ENCODE measurements at places on chromosomes 3 and 15. TPM values are rescaled to one million over a fixed set of nuclear protein-coding genes. Genes with fewer than 3 reads are reported as not detected.

The SMCO1 gene
- polyA plus RNA-seq: not detected

The HDC gene
- not detected for polyA plus RNA-seq

DNA sequence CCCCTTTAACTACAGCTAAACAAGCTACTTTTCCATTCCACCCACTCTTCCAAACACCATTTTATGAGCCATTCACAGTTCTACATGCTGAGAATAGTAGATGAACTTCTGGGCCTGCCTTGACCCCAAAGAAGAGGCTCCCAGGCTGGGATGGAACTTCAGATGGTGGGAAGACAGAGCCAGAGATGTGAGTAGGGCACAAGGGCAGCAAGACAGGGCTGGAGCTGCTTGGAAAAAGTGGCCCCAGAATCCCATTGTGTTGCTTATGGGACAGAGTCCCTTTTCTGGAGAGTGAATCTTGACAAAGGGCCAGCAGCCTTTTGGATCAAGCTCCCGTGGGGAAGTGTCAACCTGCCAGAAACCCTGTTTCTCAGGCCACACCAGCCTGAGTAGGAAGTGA, 516.5 kb upstream of the PPP2R3A start:
- no peak for DNase-seq

GRCh38 chr3:178655488-178655887, 119.3 kb downstream of the KCNMB2 start:
- DNase-seq: no peak

- DNase-seq: no peak
These were observed 38.3 kb downstream of the SLC6A6 start for GRCh38 chr3:14440531-14441239.

- DNase-seq: peak; percentile 30
These were observed 192.5 kb upstream of the TPRG1 start for GRCh38 chr3:188979248-188979647.

- DNase-seq: no peak
These were observed 59.7 kb downstream of the ATP8B4 start for GRCh38 chr15:50059203-50059772.

- DNase-seq: no peak
These were observed 46.7 kb downstream of the IGF2BP2 start for GRCh38 chr3:185778094-185778493.

- DNase-seq: no peak
These were observed 32.2 kb downstream of the VEPH1 start for GRCh38 chr3:157471064-157471463.

DNA sequence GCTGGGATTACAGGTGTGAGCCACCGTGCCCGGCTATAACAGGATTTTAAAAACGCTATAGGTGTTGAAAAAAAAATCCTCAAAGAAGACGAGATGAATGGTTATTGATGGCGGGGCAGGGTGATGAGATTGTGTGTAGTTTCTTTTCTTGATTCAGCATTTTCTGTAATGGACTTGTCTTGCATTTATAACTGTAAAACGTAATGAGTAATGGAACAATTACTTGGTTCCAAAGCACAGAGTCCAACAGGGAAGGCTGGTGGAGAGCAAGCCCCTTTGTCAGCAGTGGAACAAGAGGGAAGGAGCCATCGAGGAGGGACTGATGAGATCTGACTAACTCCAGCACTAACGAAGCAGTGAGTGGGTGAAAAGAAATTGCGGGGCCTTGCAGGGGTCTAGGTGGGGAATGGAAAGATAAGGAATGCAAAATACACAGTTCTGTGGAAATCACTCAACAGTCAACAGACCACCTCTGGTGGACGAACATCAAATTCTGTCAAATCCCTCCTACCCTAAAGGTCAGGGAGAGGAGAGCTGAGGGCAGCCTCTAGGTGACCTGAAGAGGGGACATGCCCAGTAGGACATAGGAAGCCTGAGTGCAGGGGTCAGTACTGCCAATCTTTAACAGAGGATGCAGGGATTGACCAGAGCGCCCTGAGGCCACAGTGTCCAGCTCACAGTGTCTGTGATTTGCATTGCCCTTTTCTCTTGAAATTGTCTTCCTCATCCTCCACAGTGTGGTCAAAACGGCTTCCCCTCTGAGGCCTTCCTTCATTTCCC, 23.1 kb upstream of the CDCP1 start:
- no peak for DNase-seq

DNA sequence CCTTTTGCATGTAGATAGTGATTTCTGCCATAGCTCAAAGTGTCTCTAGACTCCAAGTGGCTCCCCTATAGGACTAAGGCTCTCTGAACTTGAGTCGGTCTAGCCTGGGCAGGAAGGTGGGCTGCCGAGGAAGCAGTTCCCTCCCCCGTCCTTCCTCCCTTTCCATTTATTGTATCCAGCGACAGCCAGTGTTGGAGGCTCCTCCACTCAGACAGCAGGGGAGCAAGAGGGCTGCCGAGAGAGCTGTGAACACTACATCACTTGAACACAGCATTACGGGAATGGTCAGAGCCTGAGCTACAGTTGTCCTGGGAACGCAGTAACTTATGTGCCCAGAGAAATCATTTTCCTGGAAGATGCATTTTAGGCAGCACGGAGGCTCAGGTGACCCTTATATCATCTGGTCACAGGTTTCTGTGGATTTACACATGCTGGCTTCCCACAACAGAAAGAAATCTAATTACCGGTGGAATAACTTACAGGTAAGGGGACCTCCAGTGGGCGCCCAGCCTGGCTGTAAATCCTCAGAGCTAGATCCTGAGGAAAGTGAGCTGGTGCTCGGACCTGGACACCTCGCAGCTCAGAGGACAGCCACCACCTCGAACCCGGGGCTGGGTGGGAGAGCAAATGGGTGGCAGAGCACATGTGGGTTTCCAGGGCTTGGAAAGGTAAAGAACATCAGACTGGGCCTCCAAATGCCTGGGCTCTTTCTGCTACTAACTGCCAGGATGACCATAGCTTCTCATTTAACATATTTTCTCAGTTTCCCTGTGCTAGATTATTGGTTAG, 197.1 kb downstream of the UACA start:
- DNase-seq: no peak

- DNase-seq: no peak
These were observed 93.2 kb downstream of the ATP11B start for GRCh38 chr3:182886497-182886896.
